ENCODE measurements at places on chromosomes 1 and 21. TPM values are rescaled to one million over a fixed set of nuclear protein-coding genes. Genes with fewer than 3 reads are reported as not detected.

DNA sequence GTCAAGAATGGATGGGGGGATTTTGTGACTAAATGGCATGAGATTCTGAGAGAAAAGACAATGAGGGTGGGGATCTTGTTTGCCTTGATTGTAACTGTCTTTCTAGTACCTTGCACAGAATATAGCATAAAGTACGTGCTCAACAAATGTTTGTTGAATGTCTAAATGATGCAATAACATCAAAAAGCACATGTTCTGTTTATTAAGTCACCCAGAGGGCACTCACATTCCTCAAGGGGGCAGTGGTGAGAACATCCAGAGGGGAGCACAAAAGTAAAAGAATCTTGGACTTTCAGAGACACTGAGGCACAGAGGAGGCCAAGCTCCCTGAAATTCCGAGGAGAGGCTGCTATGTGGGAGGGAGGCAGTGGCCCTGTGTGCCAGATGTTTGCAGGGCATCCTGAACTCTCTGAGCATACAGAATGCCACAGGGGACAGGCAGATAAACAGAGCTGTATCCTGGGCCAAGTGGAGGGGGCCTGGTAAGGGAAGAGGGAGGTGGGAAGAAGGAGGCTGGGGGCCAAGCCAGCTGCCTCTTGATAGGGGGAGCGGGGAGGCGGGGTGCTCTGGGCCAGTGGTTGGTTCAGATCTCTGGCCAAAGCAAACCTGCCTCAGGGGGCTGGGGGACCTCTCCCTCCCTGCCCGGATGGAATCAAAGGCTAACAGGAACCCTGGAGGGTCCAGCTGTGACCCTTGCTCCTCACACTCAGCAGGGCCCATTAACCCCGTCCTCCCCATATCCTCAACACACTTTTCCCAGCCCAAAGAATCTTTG lies 6.5 kb upstream of the ATP1A2 start:
- DNase-seq = no peak

DNA sequence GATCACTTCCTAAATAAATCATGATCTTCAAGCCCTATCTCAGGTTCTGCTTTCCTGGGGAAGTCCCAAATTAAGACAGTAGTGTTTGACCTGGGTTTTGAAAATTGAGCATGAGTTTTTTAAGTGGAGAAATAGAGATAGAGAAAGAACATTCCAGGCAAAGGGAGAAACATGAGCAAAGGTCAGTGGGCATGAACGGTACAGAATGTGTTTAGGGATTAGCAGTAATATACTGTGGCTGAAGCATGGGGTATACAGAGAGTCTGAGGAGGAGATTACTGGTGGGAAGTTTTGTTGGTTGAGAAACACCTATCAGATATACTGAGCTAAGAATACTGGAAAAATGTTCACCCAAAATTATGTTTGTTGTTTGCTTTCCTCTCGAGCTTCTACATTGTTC lies 15.2 kb upstream of the MYSM1 start:
- no peak for DNase-seq

DNA sequence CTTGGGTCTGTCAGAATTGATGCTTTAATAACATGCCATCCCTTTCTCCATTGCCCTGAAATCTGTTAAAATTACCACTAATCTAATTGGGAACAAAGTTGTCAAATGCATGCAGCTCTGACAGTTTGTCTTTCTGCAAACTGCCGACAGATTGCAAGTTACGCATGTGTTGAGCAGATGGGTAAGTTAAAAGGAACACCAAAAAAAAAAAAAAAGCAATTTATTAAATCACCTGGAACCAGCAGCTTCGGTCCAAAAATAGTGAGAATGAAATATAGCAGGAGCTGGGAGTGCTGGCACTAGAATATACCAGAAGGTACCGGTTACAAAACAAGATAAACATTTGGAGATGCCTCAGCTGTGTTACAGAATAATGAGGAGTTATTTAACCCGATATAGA lies 149.6 kb upstream of the C1orf87 start:
- DNase-seq = no peak

DNA sequence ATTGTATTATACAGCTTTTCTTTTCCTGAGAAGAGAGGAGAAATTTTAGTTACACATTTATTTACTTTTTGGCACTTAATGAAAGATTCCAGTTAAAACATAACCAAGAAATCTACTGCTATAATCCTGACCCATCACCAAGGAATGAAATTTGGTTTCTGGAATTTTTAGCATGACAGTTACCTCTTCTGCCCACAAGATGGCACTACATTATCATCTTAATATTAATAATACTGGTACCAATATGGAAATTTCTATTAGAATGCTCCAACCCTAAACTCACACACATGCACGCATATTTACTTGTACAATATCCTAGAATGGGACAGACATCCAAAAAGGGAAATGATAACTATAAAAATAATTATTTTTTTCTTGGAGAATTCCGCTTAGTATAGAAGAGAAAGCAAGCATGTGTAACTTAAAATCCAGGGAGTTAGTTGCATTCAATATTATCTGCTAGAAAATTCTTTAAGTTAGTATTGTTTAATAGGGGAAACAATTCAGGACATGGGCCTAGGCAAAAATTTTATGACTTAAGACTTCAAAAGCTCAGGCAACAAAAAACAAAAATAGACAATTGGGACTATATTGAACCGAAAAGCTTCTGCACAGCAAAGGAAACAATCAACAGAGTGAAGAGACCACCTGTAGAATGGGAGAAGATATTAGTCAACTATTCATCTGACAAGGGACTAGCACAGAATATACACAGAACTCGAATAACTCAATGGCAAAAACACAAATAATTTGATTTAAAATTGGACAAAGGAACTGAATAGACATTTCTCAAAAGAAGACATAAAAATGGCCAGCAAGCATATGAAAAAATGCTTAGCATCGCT lies 37.4 kb downstream of the MAP3K21 start:
- no peak for DNase-seq

GRCh38 chr1:160227034-160227433 lies 21.9 kb downstream of the PEA15 start:
- no peak for DNase-seq

DNA sequence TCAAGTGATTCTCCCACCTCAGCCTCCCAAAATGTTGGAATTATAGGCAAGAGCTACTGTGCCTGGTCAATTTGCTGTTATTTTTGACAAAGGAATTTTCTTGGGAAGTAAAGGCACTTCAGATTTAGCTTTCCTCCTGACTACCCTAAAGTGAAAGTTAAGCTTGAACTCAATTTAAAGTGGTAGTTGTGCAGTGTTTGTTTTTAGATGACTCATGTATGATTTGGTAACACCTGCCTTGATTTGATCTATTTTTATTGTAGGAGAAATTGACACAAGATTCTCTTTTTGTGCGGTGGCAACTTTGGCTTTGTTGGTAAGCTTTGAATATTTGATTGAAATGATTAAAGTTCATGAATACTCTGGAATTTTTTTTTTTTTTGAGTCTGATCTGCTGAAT lies 5.0 kb downstream of the RABGGTB start:
- no peak for DNase-seq

DNA sequence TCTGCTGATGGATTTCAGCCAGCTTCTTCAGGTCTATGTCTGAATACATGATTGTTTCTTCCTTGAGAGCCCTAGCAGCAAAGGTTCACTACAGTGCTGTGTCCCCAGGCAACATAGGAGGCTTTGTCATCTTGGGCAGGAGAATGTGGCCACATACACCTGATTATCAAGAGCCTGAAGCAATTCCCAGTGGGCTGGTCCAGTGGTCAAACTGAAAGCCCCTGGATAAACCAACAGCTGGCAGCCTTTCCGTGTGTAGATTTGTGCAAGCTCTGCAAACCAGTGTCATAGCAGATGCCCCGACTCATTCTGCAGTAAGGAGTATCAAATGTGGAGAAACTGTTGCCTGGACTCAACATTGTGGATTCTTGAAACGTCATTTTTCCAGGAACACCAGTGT lies 2.3 kb upstream of the GIPC2 start:
- no peak for DNase-seq

GRCh38 chr1:6046279-6046678 lies 591 bp downstream of the KCNAB2 start:
- DNase-seq = no peak

DNA sequence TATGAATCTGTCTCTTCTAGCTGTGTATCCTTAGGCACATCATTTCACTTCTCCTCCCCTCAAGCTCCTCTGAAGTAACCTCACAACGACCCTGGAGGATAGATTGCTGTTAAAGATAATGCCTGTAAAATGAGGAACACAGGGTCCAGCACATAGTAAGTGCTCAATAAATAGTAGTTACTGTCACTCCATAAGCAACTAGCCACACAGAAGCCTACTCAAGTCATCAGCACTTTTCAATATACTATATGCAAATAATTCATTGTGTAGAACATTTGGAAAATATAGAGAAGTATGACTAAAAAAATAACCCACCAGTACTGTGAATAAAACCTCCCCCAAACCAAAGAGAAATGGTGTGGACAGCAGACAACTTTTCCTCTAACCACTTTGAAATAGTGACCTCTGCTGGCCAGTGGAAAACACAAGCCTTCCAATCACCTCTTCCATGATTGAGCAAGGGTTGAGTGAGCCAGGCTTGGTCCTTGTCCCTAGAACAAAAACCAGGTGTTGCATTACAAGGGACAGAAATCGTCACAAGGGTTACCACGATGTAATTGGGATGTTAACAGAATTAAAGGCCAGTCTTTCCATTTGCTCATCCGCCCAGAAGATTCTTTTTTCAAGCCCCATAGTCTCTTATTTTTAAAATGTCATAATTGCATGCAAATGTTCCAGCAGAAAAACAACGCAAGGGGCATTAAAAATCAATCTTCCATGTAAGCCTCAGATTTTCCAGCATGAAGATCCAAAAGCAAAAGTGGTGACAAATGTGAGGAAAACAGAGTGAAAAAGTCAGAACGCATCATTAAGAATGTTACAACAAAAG lies 15.7 kb upstream of the GLIS1 start:
- no peak for DNase-seq

- no peak for DNase-seq
Measured at GRCh38 chr1:228744356-228744755, 9.1 kb downstream of the RHOU start.

GRCh38 chr21:22191581-22191980 lies 1193.4 kb downstream of the NCAM2 start:
- DNase-seq = no peak

- DNase-seq = peak; percentile 61
Measured at GRCh38 chr1:19918057-19918456, 5.4 kb downstream of the PLA2G2E start.

DENND2C gene
- total RNA-seq = 0.30 TPM

CRYBG2 gene
- total RNA-seq = 0.98 TPM

GRCh38 chr1:7406641-7407543 lies 364.2 kb upstream of the VAMP3 start:
- peak; percentile 3 for DNase-seq

DNA sequence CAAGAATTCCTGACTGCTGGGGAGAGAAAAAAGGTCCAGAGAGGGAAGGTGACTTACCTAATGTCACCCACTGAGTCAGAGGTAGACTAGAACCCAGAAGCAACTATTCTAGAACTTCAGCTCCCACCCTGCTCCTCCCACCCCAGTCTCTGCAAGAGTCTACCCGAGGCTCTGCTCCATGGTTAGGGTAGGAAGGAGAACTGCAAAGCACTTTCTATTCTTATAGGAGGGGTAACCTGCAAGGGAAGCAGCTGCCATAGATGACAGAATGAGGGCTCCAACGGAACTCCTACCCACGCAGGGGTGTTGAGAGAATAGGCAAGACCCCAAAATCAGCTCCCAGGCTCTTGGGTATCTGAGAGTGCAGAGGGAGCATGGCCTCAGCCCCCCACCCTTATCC lies 4.3 kb downstream of the SLC9A1 start:
- no peak for DNase-seq

PDZK1 gene
- not detected for total RNA-seq

DNA sequence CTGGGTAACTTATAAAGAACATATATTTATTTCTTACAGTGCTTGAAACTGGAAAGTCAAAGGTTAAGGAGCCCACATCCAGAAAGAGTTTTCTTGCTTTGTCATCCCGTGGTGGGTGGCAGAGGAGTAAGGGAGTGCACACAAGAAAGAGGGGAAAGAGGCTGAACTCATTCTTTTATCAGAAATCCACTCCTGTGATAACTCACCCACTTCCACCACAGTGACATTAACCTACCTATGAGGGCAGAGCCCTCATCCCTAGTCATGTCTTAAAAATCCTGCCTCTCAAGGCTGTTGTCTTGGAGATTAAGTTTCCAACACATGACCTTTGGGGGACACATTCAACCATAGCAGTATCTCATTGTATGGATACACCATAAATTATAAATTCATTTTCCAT lies 32.5 kb upstream of the RGS4 start:
- DNase-seq = no peak

OR2T2 gene
- total RNA-seq = not detected

- DNase-seq = no peak
Measured at GRCh38 chr1:210739627-210740026, 394.3 kb downstream of the KCNH1 start.

LIN28A gene
- not detected for total RNA-seq

TRNP1 gene
- total RNA-seq = 0.85 TPM

- peak; percentile 7 for DNase-seq
Measured at GRCh38 chr21:46098303-46099141, 610 bp downstream of the COL6A2 start.

RIPPLY3 gene
- not detected for total RNA-seq

DNA sequence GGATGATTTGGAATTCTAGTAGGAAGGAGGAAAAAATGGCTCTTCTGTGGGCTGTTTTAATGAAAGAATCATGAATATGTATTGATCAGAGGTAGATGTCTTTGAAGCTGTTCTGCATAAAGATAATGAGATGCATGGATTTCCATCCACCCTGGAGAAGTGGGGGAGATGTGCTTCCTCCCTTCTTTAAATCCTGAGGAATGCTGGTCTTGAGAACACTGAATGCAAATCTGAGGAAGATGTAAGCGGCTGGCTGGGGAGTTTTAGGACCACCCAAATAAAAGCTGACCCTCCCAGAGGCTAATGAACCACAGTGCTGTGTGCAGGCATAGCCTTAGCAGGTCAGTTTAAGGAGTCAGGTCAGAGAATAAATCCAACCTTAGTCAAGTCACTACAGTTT lies 37.3 kb downstream of the ZMYND12 start:
- DNase-seq = no peak

- DNase-seq = no peak
Measured at GRCh38 chr1:244545511-244545910, 84.4 kb downstream of the CATSPERE start.

TOR1AIP1 gene
- 72.2 TPM for total RNA-seq

DNA sequence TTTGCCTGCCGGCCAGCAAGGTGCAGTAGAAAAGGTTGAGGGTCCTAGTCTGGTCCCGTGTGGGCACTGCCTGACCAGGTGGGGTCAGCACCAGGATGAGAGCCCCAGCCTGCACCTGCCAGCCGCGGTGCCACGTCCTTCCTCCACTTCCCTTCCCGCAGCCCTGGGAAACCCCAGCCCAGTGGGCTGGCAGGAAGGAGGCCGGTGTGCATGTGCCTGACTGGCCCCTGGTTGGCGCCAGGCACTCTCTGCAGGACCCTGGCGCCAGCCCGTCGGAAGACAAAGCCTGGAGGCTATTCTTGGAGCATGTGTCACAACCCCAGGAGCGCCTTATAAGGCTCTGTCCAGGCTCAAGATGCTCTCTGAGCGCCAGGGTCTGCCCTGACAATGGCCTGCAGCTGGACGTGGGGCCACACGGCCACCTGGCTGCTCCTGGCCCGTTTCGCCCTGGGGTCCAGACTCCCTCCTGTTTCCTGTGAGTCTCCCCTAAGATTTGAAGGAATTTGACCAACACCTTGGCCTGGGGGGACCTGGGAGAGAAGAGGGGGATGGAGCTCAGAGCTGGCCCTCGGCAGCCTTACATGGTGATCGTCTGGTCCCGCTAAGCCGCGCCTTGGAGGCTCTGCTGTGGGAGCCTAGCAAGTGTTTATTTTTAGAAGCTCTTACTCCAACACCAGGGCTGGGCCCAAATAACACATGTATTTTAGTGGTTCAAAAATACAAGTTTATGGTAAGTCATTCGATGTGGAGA lies 31.9 kb upstream of the POFUT2 start:
- no peak for DNase-seq

OVAAL gene
- total RNA-seq = not detected
